ENCODE measurements at places on chromosomes 7 and 10.

DNA sequence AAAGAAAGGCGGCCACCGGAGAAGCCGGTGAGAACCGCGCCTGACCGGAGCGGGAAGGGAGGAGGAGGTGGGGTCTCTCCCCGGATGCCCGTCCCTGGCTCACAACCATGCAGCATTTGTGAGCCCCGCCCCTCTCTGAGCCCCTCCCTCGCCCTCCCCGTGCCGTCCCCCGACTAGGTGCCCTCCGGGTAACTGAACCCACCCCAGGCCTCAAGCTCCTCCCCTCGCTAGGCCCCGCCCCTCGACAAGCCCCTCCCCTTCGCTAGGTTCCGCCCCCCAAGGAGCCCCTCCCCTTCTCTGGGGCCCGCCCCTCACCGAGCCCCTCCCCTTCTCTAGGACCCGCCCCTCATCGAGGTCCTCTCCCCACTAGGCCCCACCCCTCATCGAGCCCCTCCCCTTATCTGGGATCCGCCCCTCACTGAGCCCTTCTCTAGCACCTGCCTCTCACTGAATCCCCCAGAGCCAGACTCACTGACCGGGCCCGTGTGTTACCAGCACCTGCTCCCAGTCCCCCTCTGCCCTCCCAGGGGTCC is 42.2 kb upstream of the HSPB1 start:
- no peak for DNase-seq

GRCh38 chr7:17166824-17167379 is 131.6 kb upstream of the AHR start:
- no peak for DNase-seq

DNA sequence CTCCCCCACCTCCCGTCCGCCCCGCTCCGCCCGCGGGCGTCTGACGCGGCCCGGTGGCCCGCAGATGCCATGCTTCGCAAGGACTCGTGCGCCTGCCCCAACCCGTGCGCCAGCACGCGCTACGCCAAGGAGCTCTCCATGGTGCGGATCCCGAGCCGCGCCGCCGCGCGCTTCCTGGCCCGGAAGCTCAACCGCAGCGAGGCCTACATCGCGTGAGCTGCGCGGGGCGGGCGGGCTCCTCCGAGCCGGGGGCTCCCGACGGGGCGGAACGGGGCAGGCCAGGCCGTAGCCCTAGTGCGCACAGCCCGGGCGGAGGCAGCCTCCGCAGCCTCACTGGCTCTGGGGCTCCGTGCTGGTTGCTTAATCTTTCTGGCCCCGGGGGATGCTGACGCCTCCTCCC is 2.8 kb downstream of the ASIC3 start:
- DNase-seq = peak; percentile 33

DNA sequence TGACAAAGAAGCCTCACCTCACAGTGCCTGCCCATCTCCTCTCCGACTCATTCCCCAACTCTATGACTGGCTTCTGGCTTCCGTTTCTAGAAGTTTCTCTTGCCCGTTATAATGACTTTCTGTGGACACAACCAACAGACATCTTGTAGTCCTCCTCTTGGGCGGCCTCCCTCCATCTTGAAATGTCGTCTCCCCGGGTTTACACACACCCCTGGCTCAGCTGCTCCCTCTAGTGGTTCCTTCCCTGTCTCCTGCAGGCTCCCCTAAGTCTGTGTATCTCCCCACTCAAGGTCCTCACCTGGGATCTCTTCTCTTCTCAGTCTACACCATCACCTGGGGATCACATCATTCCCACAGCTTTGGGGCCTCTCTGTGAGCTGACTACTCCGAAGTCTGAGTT is 123.4 kb upstream of the NEBL start:
- DNase-seq = peak; percentile 45

- no peak for DNase-seq
Observed at GRCh38 chr7:96612034-96612433, 97.6 kb downstream of the SEM1 start.

DNA sequence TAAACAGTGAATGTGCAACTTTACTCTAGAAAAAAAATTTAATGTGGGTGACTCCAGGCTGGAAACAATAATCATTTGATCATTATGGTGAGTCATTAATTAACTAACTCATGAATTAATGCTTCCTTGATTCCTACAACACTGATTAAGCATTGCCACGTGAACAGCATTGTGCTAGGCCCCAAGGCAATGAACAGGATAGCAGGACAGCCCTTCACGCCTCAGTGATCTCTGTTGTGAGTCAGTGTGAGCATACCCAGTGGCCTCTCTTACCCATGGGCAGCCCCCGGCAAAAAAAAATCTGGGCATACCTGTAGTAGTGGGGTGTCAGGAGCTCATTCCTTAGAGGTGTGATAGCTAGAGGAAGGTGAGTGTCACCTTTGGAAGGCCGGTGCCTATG is 76.0 kb downstream of the DENND2A start:
- no peak for DNase-seq

DNA sequence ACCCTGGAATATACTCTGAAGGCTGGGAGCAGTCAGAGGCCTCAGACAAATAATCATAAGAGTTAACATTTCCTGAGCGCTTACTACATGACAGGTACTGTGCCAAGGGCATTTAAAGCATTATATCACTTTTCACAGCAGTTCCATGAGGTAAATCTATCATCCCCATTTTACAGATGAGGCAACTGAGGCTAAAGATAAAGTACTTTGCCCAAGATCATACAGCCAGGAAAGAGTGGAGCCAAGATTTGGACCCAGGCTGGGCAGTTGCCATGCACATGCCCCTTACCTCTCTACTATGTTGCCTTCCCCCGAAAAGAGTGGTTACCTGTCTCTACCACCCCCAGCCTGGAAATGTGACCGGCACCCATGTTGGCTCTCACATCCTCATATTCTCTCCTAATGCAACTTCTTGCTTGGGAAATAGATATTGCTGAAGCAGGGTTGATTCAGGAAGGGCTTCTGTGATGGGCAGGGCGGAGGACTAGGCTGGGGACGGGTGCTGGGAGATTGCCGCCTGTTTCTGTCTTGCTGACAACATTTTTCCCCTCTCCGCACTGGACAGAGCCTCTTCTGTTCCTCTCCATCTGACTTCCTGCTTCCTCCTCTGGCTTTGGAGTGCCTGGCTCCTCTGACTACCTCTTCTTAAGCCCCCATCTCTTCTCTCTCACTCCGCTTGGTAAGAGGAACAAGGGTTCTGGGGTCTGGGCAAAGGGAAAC is 13.8 kb downstream of the SMO start:
- DNase-seq = no peak

DNA sequence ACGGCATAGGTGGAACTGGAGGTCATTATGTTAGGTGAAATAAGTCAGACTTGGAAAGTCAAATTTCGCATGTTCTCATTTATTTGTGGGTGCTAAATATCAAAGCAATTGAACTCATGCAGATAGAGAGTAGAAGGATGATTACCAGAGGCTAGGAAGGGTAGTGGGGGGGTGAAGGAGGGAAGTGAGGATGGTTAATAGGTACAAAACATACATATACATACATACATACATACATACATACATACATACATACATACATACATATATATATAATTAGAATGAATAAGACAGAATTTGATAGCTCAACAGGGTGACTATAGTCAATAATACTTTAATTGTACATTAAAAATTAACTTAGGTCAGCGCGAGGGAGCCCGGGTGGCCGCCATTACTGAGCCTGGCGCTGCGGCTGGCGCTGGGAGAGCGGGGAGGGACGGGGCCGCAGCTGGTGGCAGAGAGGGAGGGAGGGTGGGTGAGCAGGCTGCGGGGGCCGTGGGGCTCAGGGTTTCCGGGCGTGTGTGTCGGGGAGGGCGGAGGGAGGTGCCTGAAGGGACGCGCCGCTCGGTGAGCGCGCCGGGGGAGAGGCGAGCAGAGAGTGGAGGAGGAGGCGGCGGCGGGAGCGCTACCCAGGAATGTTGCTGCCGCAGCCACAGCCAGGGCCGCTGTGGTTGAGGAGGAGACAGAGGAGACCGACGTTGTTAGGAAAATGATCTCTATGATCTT is 85.8 kb upstream of the EGFR start:
- DNase-seq = no peak

DNA sequence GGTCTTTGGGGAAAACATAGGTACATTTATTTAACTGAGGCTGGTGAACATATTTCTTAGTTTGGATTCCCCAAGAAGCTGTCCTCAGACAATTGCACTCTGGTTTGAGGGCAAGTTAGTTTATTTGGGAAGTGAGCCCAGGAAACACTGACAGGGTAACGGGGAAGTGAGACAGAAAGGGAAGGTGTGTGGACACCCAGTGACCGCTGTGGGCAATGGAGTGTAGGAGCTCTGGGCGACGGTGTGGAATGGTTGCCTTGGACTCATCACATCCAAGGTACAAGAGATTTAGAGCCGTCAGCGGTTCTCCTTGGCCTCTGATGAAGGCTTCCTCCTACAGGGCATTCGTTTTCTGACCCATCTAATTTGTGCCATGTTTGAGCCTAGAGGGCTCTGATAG is 7.1 kb downstream of the MRC1 start:
- no peak for DNase-seq

DNA sequence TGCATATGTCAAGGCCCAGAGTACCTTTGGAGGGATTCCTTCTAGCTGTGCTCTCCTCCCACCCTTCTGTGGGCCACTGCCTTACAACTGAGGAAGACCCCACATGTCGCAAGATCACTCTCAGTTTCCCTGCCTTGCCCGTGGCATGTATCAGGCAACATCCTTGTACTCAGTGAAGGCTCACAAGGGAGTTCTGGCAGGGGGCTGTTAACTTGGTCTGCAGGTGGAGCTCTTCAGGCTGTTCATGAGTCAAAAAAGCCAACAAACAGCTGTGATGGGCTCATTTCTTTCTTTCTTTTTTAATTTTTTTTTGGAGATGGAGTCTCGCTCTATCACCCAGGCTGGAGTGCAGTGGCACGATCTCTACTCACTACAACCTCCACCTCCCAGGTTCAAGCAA is 513.0 kb upstream of the ANKRD30A start:
- DNase-seq = no peak

GRCh38 chr10:78942091-78942501 is 126.7 kb upstream of the ZMIZ1 start:
- DNase-seq = no peak

DNA sequence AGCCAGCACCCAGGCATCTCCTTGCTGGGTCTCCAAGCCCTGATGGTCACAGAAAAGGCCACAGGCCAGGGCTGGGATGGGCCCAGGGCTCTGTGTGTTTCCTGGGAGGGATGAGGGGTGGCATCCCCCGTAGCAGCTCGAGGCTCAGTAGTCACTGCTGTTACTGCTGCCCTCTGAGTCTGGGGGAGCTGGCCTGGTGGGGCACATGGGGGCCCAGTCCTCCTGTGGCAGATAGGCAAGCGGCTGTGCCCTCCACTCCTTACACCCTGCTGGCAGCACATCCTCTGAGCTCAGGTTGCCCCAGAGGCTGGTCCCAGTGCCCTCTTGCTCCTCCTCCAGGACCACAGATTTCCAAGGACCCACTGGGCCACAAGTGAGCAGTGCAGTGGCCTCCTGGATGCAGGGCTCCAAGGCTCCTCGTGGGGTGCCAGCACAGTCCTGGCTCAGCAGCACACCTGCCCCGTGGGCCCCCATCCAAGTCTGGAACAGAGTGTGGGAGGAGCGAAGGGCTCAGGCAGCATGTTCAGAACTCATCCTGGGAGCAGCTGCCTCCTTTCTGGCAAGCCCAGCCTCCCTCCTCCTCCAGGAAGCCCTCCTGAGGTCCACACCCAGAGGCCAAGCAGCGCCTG is 31.5 kb upstream of the TUBB8 start:
- DNase-seq = no peak

DNA sequence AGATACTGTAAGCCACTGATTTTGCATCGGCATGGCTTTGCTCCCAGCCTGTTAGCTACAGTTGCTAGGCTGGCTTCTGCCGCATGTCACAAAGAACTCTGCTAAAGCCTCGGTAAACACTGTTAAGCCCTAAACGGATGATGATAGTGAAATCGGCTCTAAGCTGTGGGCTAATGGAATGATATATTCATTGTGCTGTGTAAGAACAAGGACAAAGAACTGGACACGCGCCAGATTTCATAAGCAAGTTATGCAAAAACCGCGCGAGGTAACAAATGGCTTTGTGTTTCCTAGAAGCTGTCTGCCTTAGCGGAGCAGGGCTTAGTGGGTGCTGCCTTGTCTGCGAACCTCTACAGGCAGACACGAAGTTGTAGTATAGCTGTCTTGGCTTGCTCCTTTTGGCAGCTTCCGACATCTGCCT is 331.3 kb upstream of the COBL start:
- no peak for DNase-seq

DNA sequence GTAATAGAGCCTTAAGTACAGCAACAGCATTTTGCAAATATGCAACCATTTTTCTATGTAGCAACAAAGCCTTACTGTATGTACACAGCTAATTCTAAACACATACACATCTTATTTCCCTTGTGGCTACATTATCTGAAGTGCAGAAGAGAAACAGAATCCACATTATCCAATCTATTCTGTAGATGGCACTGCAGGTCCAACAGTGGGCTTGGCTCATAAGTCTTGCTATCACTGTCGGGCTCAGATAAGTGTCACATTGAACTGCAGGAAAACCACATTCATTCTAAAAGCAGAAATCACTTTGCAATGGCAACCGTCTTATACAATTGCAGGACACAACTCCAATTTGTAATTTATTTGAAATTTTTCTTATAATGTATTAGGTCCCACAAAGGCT is 109.8 kb upstream of the NOBOX start:
- DNase-seq = peak; percentile 73

- DNase-seq = no peak
Observed at GRCh38 chr7:44289341-44290251, 35.8 kb downstream of the CAMK2B start.

- no peak for DNase-seq
Observed at GRCh38 chr7:92973293-92973731, 136.9 kb upstream of the CDK6 start.

DNA sequence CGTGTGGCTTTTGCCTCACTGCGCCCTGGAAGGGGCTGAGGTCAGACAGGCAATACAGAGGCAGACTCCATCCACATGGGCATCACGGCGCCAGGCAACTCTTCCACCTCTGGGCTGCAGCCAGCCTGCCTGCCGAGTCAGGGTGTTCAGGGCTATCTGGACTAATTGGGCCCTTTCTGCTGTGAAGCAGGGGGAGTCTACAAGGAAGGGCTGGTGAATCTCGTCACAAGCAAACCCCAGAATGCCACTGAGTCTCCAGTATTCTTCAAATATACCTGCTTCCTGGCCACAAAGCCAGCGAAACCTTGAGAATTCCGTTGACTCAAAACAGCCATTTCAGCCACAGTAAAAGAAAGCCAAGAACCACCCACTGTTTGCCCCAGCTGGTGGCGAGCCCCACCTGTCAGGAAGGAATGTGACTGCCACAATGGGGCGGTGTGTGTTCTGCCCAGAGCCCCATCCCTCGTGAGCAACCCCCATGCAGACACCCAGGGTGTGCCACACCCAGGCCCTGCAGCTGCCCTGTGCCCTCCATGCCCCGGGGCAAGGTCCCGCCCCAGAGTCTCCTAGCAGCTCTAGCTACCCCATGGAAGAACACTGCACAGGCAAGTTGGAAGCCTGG is 117.3 kb downstream of the FAM53B start:
- peak; percentile 79 for DNase-seq

DNA sequence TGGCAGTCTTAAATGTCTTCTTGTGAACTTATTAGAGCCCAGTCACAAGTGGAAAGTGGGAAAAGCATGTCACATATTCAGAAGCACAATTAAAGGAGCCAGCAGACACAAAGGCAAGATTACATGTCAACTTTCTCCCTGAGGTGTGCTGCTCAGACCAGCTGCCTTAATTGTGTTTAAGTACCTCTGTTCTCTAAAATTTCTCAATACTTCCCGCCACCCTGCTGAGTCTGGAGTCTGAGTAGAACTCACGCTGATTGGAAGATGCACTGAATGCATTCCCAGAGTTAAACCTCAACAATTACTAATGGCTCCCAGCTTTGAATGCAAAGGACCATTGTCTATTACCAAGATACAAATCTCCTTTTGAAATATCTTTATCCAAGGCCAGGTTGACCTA is 166.4 kb upstream of the COBL start:
- DNase-seq = no peak
